IPS DF 19.7 (cell line): ENCODE measurements at places on chromosomes 11 and 22.

GRCh38 chr11:76987203-76987602, 47.0 kb upstream of the B3GNT6 start:
- no peak for DNase-seq

GRCh38 chr11:400241-400689, 6.3 kb downstream of the PKP3 start:
- DNase-seq, result no peak

GRCh38 chr11:119062779-119063178, 4.8 kb upstream of the VPS11 start:
- DNase-seq, result no peak

DNA sequence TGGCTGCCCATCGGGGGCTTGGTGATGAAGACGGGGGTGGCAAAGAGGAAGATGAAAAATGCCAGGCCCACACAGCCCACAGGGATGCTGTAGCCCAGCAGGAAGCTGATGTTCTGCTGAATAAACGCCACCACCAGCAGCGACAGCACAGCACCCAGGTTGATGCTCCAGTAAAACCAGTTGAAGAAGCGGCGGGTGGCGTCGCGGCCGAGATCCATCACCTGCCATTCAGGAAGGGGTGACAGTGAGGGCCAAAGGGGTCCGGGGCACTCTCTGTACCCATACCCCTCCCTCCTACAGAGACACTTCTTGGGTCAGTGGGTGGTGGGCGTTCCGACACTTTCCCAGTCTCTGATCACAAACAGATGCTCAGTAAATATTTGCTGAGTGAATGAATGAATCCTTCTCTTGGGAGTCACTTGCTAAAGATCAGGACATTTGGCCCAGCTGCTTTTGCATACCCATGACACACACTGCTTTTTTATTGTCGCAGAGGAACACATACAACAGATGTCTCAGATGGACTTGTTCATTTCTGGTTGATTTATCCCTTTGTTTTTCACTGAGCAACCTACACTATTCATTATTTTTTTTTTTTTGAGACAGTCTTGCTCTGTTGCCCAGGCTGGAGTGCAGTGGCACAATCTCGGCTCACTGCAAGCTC, 5.2 kb downstream of the SLC15A3 start:
- DNase-seq, result no peak

DNA sequence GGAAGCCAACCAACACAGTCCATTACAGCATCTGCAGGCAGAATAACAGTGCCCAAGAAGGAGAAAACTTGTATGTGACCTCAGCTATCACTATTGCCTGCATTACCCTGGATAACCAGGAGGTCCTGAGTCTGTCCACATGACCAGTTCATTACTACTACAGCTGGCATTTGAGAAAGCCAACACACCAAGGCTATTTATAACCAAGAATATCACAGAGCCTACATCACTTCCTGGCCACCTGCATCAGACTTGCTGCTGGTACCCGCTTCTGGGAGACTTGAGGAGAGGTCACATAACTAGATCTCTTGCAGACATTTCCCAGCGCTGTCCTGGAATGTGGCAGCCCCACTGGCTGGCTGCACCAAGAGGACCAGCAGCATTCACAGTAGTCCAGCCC, 11.1 kb upstream of the OR56B4 start:
- DNase-seq, result no peak

GRCh38 chr11:117891362-117891761, 14.9 kb upstream of the FXYD6 start:
- no peak for DNase-seq
